HL-60 (cell line): ENCODE measurements at places on chromosomes 6 and 20.

DNA sequence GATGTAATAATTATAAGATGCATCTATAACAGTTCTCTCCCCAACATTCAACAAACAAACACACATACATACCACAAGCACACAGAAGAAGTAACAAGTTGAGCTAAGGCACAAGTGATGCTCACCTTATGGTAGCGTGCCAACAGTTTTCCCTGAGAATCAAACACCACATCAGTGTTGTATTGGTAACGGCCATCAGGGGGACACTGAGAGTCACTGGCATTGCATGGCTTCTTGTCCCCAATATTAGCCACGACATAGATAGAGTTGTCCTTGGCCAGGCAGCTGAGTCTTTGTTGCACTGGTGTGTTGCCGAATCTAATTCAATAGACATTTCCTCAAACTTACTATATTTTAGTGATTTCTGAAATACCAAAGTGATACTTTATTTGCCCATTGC, 14.8 kb upstream of the VNN1 start:
- DNase-seq: no peak

GRCh38 chr6:149314325-149314905, 3.1 kb upstream of the TAB2 start:
- DNase-seq: no peak

DNA sequence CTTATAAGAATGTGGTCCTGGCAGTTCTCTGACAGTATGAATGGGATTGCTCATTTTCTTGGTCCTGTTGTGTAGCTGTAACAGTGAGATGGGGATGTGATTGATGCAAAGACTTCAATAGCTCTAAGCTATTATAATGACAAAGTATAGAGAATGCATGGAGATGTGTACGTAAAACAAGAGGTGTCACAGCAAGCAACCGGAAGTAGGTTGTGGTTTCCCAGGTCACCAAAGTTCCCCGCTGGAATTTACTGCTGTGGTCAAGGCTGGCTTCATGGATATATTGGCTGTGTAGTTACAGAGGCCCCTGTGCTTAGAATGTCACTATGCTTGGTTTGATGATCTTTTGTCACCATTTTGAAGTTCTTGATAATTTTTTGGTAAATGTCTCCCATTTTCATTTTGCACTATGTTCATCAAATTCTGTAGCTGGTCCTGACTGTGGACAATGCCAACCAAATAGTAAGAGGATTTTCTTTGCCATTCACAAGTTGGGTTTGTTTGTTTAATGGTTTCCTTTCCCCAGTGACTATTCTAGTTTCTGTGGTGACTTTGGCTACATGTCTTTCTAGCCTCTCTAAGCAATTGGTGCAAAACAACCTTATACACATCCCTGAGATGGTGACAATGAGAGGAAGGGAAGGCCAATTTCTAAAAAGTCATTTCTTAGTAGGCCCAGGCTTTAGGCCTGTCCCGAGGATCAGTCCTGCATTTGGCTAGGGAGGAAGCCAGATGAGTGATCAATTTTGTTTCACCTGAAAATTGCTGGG, 10.5 kb downstream of the DNAH8 start:
- no peak for DNase-seq

DNA sequence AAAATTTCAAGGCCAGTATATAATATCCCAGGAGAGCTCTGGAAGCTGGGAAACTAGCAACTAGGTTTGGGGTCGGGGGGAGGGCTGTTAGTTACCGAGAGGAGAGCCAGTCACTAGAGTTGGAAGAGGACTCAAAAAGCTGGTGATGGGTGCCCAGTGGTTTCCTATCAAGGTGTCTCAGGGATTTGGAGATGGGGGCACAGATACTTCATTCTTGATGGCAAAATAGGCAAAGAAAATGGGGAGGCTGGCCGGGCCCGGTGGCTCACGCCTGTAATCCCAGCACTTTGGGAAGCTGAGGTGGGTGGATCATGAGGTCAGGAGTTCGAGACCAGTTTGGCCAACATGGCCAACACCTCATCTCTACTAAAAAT, 805 bp downstream of the PHF1 start:
- no peak for DNase-seq

- DNase-seq: no peak
These were observed 587.4 kb downstream of the GRIK2 start for GRCh38 chr6:101980924-101981323.

DNA sequence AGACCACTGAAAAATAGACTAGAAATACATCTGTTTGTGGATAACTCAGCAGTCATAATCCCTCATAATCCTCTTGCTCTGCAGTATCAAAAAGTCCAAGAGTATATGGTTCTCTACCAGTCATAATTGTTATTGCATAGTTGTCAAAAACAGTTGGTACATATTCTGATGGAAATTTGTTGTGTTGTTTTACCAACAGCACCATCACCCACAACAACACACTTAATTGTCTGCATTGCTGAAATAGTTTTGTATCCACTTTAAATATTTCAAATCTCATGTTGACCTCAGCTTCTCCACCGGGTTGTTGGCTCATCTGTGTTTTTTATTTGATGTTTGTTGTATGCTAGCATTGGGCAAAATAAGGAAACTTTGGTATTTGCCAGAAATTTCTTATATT, 39.4 kb downstream of the ITCH start:
- no peak for DNase-seq

GRCh38 chr6:134451529-134451928, 133.6 kb upstream of the SGK1 start:
- no peak for DNase-seq

- DNase-seq: no peak
These were observed 42.1 kb upstream of the BTN3A2 start for GRCh38 chr6:26322645-26323482.

DNA sequence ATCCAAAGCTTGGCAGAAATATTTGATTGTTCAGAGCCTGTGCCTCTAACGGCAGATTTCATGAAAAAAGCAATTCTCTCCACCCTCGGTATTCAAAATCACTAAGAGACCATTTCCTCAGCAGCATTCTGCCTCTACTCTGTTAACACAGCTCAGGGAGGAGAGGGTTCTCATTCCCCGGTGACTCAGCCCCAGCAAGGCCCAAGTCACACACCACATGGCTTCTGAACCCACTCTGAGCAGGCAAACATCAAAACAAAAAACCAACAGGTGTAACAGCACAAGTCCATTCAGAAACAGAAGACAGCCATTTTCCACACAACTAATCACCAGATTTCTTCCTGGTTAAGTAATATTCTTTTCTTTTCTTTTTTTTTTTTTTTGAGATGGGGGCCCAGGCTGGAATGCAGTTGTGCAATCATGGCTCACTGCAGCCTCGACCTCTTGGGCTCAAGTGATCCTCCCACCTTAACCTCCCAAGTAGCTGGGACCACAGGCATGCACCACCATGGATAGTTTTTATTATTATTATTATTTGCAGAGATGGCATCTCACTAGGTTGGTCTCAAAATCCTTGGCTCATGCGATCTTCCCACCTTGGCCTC, 55.4 kb downstream of the GFOD1 start:
- no peak for DNase-seq

GRCh38 chr6:125888989-125889656, 67.4 kb upstream of the HINT3 start:
- DNase-seq: no peak

GRCh38 chr6:22476811-22477390, 92.5 kb upstream of the HDGFL1 start:
- DNase-seq: no peak

DNA sequence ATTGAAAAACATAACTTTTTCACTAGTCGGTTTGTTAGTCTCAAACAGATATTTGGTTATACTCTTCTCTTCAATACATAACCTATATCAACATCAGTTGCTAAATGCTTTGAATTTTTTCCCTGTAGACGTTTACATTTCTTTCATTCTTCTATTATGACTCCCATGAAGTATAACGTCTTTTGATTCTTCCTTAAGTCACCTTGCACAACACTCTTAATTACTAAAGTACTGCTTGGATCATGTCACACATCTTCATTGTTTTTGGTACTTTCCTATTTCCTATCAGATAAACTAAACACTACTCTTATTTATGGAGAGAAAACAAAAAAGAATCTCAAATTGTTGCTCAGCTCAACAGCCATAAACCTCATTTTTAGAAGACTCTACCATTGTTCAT, 23.0 kb upstream of the BMP5 start:
- DNase-seq: no peak

DNA sequence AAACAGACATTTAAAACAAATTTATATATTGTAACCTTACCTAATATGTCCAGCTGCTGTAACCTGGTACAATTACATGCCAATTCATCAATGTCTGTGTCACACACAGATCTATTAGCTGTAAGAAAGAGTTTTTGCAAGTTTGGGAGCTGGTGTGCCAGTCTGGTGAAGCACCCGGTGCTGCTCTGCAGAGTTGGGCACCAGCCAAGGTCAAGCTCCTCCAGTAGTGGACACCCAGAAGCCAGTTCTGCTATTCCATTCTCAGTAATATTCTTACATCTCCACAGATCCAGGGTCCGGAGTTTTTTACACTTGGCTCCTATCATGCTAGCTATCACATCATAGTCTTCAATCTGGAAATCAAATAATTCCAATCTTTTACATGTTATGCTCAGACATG, 41.0 kb downstream of the POU3F2 start:
- no peak for DNase-seq

DNA sequence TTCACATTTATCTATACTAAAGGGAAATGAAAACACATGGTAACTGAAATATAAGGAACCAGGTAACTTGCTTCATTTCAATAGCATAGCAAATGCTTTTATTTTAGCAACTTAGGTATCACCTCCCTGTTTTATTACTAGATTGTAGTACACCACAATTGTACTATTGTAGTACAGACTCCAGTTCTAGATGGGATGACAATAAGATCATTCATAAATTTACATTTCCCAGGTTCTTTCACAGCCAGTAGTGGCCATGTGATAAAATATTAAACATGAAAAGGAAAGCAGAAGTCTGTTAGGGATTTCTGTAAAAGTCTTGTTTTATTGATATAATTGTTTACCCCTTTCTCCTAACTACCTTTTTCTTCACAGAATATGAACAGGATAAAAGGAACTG, 97.2 kb downstream of the LMBRD1 start:
- no peak for DNase-seq

DNA sequence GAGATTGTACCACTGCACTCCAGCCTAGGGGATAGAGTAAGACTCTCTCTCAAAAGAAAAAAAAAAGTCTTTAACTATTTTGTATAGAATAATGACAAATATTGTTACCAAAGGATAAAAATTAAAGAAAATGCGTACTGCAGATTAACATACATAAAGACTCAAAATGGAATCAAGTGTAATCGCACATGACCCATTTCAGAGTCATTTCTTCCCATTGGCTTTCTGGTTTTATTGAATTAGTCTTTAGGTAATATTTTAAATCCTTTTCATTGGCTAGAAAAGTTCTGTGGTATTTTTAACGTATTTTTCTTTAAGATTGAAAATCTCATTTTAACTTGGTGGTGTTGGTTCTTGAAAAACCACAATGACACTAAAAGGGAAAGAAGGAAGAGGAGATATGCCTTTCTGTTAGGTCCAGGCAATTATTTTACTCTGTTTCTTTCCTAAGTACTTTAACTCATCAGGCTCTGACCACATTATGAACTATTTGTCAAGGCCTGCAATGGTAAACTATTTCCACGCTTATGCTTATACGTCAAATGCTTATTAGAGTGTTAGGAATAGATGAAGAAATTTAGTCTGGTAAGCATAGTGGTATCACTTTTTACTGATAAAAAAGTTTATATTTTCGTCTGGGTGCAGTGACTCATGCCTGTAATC, 52.3 kb downstream of the PLEKHG1 start:
- no peak for DNase-seq

DNA sequence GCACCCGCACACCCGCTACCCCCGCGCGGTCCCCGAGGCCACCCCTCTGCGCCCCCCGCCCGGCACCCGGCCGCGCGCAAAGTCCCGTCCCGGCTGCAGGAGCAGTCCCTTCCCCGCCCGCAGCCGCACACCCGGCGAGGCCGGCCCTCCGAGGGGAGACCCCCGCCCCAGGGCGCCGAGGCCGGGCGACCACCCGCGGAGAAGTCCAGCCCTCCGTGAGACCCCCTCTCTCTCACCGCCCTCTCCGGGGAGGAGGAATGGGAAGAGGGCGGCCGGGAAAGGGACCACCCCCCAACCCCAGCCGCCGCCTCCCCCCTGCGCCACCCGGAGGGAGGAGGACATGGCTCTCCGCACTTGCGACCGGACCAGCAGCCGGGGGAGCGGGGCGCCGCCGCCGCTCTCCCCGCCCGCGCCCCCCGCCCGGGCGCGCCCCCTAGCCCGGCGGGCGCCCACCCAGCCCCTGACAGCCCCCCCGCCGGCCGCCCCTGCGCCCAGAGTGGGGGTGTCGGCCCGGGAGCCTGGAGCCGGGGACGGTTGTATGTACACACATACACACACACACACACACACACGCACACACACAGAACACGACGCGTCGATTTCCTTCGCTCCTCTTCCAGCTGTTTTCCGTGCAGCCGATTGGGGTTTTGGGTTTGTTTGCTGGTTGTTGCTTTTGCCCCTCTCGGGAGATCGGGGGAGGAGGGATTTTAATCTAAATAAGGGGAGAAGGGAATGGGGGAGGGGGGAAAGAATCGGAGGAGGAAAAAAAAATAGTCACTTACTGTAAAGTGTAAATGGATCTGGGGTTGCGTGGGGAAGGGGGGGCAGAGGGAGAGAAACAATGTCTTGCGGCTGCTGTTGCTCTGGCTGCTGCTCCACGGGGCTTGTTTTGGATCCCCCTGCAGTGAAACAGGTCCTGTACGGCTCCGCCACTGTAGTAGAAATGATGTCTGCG, at the start of gene ATXN1:
ATXN1 (minus strand) TSS at position 945 of the 955 bp plus-strand sequence.
- peak; percentile 60 for DNase-seq

GRCh38 chr6:119800526-119800925, 451.0 kb upstream of the MAN1A1 start:
- no peak for DNase-seq

GRCh38 chr6:140572129-140572528, 1197.7 kb upstream of the CITED2 start:
- no peak for DNase-seq

DNA sequence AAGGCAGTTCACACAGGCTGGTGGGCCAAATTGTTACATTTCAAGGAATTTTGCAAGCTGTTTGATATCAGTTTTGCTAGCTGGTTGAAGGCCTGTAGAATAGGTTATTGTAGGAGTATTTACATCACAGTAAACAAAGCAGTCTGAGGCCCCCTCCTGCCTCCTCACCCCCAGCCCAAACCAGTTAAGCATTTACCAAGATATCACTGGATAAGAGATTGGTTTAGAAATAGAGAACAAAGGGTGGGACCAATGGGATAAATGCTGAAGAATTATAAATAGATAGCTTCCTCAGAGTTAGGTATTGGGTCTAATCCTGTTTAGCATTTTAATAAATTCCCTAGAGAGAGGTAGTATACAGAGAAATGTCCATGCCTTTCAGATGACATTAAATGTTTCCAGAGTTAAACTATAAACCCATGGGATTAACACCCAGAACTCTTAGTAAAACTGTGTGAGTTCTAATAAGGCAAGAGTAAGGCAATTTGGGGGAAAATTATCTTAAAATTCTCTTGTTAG, 2.3 kb upstream of the PHACTR2 start:
- no peak for DNase-seq
